IPS-NIHi11 (cell line): ENCODE measurements at places on chromosomes 16 and 17.

GRCh38 chr16:88351491-88352101 is 31.2 kb upstream of the ZNF469 start:
- DNase-seq = no peak

DNA sequence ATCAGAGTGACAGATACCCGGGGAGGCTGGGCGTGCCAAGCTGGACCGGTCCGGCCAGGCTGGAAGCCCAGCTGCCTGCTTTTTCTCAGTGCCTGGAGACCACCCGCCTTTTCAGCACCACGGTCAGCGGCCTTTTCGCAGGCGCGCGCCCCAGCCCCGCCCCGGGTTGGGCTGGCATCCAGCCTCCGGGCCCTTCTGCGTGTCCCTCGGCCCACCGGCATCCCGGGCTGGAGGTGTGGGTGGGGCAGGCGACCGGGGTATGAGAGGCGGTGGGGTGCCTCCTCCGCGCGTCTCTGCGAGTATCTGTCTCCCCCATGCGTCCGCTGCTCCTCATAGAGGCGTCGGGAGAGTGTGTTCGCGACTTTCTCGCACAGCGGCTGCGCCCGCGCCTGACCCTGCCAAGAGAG is 102.5 kb downstream of the MRM1 start:
- peak; percentile 97 for DNase-seq

- DNase-seq = no peak
These were observed 221.9 kb upstream of the CACNG5 start for GRCh38 chr17:66612993-66613392.

DNA sequence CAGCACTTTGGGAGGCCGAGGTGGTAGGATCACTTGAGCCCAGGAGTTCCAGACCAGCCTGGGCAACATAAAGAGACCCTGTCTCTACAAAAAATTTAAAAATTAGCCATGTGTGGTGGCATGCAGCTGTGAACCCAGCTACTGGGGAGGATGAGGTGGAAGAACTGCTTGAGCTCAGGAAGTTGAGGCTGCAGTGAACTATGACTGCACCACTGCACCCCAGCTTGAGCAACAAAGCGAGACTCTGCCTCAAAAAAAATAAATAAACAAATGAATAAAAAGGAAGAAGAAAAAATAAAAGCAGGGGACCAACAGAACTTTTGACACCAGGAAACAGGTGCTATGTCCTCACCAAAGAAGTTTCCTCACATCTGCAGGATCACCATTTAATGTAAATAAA is 14.2 kb downstream of the TERF2 start:
- no peak for DNase-seq

DNA sequence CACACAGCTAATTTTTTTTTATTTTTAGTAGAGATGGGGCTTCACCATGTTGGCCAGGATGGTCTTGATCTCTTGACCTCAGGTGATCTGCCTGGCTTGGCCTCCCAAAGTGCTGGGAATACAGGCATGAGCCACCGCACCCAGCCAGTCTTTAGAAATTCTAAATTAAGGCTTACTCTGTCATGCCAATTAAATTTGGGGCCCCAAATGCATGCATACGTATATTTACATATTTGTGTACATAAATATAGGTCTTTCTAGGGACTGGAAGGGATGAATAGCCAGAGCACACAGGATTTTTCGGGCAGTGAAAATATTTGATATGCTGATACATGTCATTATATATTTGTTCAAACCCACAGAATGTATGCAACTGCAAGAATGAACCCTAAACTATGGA is 105.1 kb downstream of the BCAS3 start:
- no peak for DNase-seq

- DNase-seq = no peak
These were observed 22.4 kb downstream of the SOCS3 start for GRCh38 chr17:78337244-78338109.

DNA sequence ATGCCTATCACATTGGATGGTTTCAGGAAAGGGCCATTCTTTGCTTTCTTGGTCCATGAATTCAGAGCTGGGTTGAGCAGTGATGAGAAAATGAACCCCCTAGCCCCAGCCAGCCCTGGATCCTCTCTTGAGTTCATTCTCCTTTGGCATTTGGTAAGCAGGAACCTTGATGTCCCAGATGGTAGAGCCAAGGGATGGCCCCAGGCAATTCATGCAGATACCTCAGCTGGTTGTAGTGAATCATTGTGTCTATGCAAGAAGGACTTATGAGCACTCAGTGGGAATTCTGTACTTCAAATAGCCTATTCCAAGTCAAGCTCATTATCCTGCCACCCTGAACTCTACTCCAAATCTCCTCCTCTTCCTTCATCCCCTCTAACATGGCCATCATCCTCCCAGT is 412.7 kb downstream of the UTP18 start:
- DNase-seq = no peak
